ENCODE measurements at places on chromosomes 16 and 17.

DNA sequence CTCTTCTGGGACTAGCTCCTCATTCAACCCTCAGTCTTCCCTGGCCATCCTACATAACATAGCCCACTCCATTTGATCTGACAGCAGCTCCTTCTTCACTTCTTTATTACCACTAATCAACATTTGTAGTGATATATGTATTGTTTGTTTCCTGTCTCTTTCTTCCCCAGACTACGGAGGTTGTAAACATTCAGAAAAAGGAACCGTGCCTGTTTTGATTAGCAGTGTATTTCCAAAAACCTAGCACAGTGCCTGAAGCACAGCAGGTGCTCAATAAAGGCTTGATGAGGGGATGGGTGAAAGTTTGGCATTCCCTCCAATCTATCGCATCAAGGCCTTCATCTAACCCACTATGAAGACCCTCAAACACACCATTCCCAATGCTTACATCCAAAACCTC lies 150.8 kb downstream of the XYLT1 start:
- no peak for DNase-seq

GRCh38 chr16:228151-228851 lies 948 bp downstream of the LUC7L start:
- no peak for DNase-seq

GRCh38 chr16:76639685-76640289 lies 362.6 kb downstream of the CNTNAP4 start:
- no peak for DNase-seq

DNA sequence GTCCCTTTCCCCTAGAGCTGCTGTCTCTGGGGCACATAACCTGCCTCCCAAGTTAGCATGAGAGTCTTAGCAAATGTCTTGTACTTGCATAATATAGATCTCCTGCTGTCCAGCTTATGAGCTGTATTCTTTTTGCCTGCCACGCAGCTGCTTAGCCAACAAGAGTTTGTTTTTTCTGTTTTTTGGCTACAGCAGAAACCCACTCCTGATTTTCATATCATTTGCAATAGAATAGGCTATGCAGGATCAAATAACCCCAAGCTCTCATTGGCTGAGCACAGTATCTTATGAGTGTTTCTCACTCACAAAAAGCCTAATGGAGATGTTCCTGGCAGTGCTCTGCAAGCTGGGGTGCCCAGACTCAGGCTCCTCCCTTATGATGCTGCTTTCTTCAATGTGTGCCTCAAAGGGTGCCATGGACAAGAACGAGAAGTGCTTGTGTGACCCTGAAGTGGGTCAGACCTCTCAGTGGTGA lies 23.1 kb downstream of the B9D1 start:
- DNase-seq, result no peak

- peak; percentile 65 for DNase-seq
Measured at GRCh38 chr16:709566-710499, 4.2 kb upstream of the FBXL16 start.

GRCh38 chr16:72859581-72859980 lies 188.3 kb downstream of the ZFHX3 start:
- DNase-seq, result no peak

DNA sequence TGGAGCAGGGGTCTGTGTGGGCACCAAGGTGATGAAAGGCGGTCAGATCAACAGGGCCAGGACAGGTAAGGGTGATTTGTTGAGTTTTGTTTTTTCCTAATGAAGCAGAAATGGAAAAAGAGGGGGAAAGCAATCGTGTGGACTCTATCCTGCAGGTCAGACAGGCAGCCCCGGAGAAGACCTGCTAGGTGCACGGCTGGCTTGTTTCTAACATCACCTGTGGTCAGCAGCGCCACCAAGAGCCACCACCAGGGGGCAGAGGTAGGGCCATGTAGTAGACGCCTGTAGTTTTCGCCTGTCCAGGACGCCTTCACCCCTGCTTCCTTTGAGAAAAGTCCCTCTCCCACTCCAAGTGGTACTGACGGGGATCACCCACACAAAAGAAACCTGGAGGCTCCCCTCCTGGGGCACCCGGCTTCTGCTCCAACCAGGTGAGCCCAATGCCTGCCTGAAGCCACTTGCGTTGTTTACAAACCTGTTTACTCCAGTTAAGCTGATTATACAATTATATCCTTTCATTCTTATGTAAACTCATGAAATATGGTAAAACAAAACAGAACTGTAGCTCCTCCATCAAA lies 54.2 kb upstream of the SEC14L1 start:
- DNase-seq, result no peak

GRCh38 chr17:29115435-29115834 lies 64.8 kb downstream of the MYO18A start:
- DNase-seq, result no peak

- DNase-seq, result no peak
Measured at GRCh38 chr17:22707626-22708025, 1015.3 kb downstream of the KCNJ18 start.

DNA sequence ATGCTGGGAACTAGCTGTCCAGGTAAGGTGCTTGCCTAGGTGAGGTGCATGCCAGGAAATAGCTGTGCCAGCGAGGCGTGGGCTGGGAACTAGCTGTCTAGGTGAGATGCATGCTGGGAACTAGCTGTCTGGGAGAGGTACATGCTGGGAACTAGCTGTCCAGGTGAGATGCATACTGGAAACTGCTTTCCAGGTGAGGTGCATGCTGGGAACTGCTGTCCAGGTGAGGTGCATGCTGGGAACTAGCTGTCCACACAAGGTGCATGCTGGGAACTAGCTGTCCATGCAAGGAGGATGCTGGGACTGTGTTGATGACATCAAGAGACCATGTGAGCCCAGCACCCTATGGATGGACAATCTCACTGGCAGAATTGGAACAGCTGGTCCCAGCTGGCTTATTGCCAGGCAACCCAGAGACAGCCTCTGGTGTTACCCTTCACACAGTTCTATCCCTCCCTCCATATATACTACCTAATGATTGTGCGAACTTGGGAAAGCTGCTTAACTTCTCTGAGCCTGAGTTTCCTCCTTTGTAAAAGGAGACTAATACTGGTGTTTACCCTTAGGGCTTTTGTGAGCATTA lies 479.9 kb upstream of the RBFOX1 start:
- no peak for DNase-seq

- no peak for DNase-seq
Measured at GRCh38 chr16:85935974-85936760, 37.2 kb downstream of the IRF8 start.

- DNase-seq, result no peak
Measured at GRCh38 chr17:322006-322780, 30.4 kb downstream of the RPH3AL start.

GRCh38 chr17:3002538-3003295 lies 60.7 kb downstream of the OR1D5 start:
- DNase-seq, result no peak

DNA sequence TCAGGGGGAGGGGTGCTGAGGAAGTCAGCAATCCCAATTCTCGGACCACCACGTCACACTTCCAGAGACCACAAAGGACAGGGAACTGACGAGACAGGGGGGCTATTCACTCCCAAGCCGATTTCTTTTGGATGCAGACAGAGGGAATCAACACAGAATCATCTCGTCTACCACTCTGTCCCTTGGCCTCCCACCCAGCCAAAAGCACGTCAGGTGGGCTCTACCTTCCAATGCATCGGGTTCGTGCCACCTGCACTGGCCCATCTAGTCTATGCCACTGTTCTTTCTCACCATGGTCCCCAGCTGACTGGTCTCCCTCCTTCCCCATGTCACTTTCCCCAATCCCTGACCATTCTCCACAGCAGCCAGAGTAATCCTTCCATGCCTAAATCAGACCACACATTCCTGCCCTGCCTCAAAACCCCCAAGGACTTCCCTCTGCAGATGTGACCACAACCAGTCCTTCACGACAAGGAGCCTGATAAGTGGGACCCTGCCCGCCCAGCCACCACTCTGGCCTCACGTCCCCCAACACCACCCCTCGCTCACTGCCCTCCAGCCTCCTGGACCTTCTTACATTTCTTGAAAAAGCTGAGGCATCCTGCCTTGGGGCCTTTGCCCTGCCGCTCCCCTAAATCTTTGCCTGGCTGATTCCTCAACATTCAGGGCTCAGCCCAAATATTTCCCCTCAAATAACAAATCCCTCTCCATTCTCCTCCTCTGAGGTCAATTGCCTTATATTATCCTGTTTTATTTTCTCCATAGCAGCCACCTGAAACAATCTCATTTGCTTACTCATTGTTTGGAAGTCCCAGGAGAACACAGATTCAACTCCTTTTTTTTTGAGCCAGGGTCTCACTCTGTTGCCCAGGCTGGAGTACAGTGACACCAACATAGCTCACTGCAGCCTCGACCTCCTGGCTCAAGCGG lies 70.4 kb downstream of the IL21R start:
- DNase-seq, result no peak

DNA sequence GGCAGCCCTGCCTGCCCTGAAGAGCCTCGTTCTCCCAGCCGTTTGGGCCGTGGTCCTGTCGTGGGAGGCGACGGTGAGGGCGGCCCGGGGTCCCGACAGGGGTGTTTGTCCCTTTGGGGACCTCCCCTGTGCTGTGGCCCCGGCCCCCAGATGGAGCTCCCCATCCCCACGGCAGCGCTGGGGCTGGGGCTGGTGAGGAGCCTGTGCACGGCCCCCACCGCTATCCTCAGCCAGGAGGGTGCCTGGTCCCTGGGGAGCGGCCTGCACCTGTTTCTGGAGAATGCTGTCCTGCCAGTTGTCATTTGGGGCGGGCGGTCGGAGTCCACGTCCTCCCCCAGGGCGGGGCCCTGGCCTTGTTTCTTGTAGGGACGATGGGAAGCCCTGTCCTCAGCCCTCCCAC lies 6.6 kb downstream of the CAPN15 start:
- no peak for DNase-seq

DNA sequence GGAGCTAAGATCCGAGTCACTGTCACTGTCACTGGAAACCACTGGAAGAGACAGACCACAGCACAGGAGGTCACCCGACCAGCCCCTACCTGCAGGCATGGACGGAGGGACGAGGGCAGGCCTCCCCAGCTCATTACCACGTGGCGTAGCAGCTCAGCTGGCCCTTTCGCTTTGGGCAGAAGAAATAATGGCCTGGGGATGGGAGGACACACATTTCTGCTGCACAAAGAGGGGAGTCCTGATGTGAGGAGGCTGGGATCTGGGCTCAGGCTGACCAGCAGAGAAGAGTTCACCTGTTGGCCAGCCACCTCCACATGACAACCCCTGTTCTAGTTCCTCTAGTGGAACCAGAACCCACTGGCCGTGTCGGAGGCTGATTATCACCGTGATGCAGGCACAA lies 38.2 kb upstream of the DOC2B start:
- no peak for DNase-seq

- no peak for DNase-seq
Measured at GRCh38 chr17:79509008-79509407, 101.8 kb downstream of the RBFOX3 start.

DNA sequence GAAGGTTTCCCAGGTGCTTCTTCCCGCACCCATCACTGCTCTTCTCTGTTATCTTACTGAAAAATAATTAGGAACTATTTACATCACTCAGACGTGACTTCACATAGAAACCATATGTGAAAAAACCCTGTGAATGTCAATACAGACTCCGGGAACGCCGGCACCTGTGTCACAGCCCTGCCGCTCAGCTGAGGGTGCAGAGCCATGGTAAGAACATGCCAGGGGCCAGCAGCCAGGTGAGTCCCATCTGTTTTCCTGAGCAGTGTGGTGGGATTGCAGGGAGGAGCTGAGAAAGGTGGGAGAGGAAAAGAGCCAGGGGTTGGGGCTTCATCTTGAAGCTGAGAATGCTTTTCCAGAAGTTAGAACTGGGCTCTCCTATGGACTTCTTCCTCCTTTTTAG lies 13.7 kb downstream of the FOXF1 start:
- DNase-seq, result no peak

DNA sequence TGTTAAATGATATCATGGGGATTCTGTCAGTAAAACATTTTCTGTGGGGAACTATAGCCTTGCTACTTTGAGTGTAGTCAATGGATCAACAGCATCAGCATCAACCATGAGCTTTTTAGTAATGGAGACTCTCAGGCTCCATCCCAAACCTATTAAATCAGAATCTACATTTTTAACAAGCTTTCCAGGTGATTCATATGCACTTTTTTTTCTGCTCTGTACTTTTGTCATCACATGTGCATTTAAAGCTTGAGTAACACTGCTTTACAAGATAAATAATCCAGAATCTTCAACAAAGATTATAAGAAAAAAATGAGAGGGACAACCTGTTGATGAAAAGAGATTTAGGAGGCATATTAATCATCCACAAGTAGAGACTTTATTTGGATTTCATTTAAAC lies 23.5 kb downstream of the NUP93 start:
- DNase-seq, result no peak

DNA sequence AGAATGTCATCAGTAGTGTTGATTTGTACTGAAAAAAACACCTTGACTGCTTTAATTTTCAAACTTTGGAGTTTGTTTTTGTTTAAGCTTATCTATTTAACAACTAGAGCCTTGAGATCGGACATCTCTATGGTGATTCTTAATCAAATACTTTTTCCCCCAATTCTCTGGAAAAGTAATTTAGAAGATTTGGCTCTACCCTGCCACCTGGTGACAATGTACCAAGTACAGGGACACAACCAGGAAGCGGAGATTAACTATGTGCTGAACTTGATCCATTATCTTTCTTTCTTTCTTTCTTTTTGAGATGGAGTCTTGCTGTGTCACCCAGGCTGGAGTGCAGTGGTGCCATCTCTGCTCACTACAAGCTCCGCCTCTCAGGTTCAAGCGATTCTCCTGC lies 30.8 kb downstream of the USP43 start:
- no peak for DNase-seq

- no peak for DNase-seq
Measured at GRCh38 chr16:80652441-80652840, 111.6 kb downstream of the DYNLRB2 start.

- DNase-seq, result no peak
Measured at GRCh38 chr16:69057400-69058378, 47.8 kb upstream of the HAS3 start.

DNA sequence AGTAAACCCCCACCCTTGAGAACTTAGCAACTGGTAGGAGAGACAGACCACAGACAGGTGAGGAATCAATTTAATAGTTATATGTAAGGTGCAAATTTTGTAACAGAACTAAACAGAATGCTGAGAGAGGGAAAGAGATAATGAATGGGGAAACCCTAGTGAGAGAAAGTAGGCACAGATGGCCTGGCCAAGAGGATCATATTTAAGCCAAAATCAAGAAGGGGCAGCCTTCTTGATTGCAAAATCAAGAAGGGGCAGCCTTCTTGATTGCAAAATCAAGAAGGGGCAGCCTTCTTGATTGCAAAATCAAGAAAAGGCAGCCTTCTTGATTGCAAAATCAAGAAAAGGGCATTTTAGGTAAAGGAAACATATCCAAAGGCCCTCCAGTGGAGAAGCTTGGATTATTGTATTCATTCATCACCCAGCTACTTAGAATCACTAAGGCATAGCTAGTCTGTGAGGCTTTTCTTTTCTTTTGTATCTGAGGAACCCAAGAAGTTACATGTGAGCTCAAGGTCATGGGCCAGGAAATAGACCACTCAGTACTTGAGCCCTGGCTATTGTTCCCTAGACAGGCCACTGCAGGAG lies 190.6 kb downstream of the CYLD start:
- DNase-seq, result no peak

Data from non-pigmented ciliary epithelial cell (primary cell).